ENCODE measurements at places on chromosomes 12 and 14.

DNA sequence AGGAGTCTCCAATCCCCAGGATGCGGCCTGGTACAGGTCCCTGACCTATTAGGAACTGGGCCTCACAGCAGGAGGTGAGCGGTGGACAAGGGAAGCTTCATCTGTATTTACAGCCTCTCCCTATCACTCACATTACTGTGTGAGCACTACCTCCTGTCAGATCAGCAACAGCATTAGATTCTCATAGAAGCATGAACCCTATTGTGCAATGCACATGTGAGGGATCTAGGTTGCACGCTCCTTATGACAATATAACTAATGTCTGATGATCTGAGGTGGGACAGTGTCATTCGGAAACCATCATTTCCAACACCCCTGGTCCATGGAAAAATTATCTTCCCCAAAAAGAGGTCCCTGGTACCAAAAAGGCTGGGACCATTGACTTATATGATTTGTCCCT, 1000.5 kb downstream of the FLRT2 start:
- DNase-seq, result no peak

DNA sequence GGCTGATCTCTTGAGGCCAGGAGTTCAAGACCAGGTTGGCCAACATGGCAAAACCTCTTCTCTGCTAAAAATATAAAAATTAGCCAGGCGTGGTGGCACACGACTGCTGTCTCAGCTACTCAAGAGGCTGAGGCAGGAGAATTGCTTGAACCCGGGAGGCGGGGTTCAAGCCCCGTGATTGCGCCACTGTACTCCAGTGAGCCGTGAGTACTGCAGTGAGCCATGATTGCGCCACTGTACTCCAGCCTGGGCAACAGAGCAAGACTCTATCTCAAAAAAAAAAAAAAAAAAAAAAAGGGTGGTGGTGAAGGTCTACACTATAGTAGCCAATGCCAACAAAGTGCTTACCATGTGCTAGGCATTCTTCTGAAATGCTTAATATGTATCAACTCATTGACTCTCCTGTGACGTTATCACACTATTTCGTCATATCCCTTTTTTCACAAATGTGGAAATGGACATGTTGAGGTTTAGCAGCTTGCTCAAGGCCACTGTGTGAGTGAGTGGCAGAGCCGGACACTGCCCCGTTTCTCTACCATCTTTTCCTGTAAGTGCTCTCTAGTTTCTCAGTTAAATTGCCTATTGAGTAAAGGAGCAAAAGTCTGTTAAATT, 59.6 kb downstream of the GNS start:
- DNase-seq, result no peak

DNA sequence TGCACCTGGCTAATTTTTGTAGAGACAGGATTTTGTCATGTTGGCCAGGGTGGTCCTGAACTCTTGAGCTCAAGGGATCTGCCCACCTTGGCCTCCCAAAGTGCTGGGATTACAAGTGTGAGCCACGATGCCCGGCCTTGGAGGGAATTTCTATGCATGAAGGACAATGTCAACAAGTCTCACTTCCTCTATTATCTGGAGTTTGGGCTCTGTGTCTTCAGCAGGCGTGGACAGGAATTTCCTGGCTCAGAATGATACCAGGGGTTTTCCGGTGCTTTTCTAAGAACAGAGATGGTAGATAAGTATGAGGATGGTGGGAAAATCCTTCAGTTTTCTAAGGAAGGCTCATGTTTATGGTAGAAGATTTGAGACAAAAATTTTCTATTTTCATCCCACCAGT, 75.0 kb upstream of the CCDC60 start:
- no peak for DNase-seq

- DNase-seq, result no peak
These were observed 137.6 kb upstream of the PPFIA2 start for GRCh38 chr12:81896771-81897170.

- no peak for DNase-seq
These were observed 11.4 kb upstream of the BCAT1 start for GRCh38 chr12:24960222-24960855.
